ENCODE measurements at places on chromosomes 1 and 21.

GRCh38 chr1:43058545-43059360, 100.1 kb upstream of the SLC2A1 start:
- peak; percentile 24 for DNase-seq

- peak; percentile 67 for DNase-seq
These were observed 6.7 kb downstream of the LMO4 start for GRCh38 chr1:87335175-87335884.

- DNase-seq, result no peak
These were observed 12.6 kb upstream of the HMCN1 start for GRCh38 chr1:185721553-185721952.

DNA sequence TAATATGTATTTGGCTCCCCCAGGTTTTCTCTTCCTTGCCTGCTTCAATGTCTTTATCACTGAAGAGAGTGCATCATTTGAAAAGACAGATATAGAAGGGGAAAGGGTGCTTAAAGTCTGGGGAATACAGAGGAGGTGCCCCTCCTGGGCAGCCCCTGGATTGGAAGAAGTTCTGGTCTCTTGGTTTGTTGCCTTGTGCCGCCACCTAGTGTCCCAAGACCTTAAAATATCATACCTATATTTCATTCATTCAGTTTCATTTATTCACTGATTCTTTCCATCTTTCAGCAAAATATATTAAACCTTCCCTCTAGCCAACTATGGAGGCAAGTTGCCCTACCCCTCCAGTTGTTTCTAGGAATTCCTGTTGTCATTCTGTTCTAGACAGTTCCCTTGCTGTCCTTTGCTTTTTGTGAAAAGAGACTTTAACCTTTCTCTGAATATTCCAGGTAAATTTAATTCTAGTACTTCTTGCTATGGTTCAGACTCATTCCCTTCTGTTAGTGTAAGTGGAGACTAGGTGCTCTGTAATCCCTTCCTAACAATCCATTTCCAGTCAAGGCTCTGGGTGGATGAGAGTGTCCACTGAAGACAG, 56.1 kb downstream of the MEF2D start:
- DNase-seq, result peak; percentile 36

DNA sequence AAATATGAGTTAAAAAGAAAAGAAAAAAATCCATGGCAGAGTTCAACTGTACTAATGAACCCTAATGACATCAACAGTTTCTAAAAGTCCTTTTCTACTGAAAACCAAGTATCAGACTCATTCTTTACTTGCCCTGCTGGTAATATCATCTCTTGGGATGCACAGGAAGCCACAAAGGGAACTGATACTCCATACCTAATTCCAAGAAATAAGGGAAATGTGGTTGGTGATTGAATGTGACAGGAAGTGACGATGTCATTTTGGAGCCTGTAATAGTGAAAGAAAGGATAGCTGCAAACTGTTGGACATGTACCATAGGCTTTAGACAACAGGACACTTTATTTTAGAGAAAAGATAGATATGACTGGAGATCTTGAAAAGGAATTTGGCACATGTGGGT, 98.7 kb upstream of the VAV3 start:
- no peak for DNase-seq

- DNase-seq, result no peak
These were observed 24.6 kb upstream of the MYSM1 start for GRCh38 chr1:58724483-58724882.

All from CD4-positive, alpha-beta T cell treated with Interleukin-17A for 4 hours (primary cell).